GM13977 (cell line): ENCODE measurements at places on chromosomes 5 and 9.

DNA sequence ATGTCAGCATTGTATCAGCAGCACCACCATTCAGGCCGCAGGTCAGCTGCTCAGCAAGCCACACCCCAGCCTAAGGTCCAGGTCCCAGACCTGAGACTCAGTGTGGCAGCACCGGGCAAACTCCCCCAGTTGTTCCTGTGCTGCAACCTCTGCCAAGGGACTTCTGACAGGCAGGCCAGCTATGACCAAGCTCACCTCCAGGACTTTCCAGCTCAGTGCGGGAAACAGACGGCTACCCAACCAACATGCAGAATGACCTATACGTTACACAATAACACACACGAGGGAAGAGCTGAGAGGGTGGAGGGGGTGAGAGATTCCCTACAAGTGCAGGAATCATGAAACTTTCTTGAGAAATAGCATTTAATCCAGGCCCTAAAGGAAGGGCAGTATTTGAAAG, 143.7 kb downstream of the FSTL4 start:
- DNase-seq = no peak

- no peak for DNase-seq
These were observed at the start of gene AK1 for GRCh38 chr9:127877566-127877998. AK1 (minus strand) TSS chr9:127877675; CDS start chr9:127874617, 3,058 bp downstream.

- DNase-seq = no peak
These were observed at the start of gene ENTPD8 for GRCh38 chr9:137441289-137441934. ENTPD8 (minus strand) TSS chr9:137441357; CDS start chr9:137438285, 3,072 bp downstream.

DNA sequence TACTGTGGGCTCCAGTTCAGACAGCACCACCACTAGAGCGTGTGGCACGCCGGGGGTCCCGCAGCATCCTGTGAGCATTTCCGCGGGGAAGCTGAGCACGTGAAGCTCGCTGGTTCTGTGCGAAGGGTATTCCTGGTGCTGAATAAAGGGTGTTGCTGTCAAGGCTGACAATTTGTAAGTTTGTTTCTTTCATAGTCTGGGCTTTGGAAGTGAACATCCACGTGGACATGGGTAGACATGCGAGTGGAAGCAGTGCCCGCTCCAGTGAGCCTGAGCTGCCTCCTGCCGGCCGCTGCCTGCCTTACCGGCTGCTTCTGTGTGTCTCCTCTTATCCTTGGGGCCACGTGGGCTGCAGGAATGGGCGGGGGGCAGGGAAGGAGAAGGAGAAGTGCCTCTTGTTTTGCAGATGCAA, 14.7 kb downstream of the NDUFS6 start:
- DNase-seq = no peak

- no peak for DNase-seq
These were observed 200.2 kb downstream of the SLIT3 start for GRCh38 chr5:169100735-169101075.

DNA sequence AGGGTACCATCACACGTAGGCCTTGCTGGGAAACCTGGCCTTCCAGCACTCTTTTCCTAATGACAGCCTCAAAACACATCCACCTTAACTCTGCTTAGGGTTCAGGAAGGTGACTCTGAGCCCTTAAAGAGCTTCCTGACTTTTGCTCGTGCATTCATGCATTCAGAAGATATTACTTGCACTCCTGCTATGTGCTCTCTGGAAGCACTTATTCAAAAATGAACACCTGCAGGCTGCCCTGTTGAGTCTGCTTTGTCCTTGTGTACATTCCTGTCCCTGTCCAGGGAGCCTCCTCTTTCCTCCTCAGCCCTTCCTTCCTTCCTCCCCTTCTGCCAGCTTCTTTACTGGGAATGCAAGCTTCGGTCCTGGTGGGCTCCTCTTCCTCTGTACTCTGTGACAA, 61.5 kb downstream of the SPRY4 start:
- no peak for DNase-seq

DNA sequence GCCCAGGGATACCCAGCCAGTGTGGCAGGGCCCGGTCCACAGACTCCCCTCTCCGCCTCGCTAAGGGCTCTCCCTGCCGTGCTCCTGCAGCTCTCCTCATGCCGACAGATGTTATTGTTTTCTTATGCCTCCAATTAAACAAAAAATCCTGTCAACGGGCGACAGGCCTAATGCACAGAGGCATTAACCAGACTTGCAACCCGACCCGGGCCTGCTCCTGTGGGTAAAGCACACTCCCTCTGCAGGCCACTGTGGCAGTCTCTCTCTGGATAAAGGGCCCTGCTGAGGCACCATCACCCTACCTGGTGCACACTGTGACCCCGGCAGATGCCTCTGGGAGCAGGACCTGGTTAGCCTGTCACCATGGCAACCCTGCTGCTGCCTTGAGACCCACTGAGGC, 27.5 kb upstream of the HAND1 start:
- no peak for DNase-seq

DNA sequence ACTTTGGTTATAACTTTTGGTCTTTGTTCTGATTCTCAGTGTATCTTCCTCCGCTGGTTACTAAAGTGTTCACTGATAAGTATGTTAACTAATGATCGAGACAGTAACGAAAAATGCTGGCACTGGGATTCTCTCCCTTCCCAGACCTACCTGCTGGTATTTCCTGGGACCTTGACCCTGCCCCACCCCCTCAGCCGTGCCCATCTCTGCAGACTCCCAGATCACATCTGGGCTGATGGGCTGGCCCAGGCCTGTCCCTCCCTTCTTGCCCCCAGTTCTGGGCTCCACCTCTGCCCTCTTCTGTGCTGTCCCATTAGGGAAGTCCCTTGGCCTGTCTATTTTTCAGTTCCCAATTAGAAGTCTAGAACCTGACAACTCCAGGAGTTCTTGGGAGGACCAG, 46.9 kb downstream of the NEURL1B start:
- no peak for DNase-seq

DNA sequence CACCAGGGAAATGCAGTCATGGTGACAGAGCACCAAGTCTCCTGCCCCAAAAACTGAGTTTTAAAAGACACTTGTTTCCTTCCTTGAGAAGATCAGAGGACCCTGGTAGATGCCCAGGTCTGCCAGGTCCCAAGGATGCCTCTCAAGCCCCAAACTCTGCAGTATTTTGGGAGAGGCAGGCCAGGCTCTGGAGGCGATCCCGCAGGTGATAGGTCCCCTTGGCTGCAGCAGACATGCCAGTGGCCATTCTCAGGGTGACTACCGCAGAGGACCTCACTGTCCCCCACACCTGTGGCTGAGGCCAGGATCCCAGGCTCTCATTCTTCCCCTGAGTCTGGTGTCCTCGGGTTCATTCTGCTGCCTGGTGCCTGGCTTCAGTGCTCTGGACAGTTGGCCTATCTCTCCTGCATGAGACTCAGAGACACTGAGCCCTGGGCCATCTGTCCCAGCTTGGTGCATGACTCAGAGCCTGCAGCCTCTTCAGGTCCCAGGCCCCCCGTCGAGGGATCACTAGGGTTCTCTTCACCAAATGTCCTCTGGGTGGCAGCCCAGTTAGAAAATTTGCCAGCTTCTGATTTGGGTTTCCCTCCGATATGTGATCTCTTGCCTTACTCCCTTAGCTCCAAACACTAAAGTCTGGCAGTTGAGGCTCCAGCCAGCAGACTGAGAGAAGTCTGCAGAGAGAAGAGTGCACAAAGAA, 59.7 kb upstream of the GARNL3 start:
- DNase-seq = no peak

DNA sequence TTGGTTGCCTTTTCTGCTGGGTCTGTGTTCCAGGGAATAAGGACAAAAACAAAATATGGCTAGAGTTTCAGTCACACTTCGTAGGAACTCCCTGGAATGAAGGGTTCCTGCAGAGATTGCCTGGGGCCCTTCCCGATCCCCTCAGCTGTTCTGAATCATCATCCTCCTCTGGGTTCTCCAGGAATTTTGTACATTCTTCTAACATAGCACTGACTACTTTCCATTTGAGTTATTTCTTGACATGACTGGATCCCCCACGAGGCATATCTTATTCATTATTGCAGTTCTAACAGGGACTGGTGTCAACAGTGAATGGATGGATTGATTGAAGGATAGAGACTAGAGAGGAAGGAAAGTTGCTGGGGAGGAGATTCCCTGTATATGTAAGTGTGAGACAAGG, 49.2 kb upstream of the TNC start:
- no peak for DNase-seq

GRCh38 chr9:13179257-13179656, 100.2 kb downstream of the MPDZ start:
- no peak for DNase-seq
